ENCODE measurements at places on chromosomes 12 and 14. TPM values are rescaled to one million over a fixed set of nuclear protein-coding genes. Genes with fewer than 3 reads are reported as not detected.

The CCDC197 gene
- polyA plus RNA-seq = not detected

- no peak for DNase-seq
These were observed 274.1 kb downstream of the PCNX1 start for GRCh38 chr14:71181215-71182003.

DNA sequence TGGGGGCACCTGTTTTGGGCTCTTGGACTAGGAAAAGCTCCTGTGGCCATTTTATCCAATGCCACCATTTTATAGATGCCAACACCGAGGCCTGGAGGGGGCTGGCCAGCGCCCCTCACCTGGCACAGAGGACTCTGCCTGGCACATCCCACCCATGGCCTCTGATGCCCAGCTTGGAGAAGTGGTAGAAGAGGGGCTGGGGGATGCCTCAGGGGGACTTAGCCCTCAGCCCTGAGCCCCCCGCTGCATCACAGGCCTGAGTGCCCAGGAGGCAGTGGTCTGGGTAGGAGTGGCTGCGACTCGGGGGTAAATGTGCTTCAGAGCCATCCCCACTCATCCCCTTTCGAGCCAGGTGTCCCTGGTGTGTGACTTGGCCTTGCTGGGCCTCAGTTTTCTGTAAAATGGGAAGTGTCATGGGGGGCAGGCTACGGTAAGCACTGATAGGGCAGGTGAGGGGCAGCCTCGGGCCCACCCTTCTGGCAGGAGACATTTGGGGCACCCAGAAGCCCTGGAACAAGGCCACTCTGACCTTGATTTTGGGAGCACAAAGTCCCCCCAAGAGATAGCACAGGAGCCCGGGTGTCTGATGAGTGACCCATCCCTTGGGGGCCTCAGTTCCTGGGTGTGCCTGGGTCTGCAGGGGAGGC is 22.5 kb downstream of the SH2B3 start:
- DNase-seq = no peak

The CLEC4C gene
- not detected for polyA plus RNA-seq

DNA sequence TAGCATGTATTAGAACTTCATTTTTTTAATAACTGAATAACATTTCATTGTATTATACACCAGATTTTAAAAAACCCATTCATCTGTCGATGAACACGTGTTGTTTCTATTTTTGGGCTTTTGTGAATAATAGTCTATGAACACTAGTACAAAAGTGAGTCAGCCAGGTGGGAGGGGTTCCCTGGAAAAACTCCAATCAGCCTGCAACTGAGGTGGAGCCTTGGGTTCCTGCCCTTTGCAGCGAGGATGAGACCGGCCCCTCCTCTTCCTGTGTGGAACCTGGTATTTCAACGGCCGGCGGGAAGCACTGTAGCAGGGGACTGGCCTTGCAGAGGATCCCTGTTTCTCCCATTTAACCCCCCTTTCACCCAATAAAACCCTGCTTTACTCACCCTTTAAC is 56.1 kb downstream of the LMNTD1 start:
- DNase-seq = no peak

- DNase-seq = no peak
These were observed 154.8 kb upstream of the PRKD1 start for GRCh38 chr14:30082486-30082885.

DNA sequence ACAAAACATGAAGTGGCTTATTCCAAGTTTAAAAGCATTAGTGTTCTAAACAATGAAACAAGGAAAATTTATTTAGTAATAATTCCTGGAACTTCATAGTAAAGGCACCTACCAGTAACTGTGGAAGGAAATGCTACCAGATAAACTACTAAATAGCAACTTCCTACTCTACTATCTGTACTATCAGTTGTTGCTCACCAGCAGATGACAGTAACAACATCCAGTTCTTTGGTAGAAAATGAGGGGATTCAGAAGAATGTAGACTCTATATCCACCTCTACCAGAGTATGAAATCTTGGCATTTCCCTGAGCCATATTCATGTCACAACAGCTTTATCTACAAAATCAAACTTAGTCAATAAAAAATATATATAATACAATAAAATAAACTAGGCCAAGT is 3.1 kb downstream of the ENTPD5 start:
- no peak for DNase-seq

DNA sequence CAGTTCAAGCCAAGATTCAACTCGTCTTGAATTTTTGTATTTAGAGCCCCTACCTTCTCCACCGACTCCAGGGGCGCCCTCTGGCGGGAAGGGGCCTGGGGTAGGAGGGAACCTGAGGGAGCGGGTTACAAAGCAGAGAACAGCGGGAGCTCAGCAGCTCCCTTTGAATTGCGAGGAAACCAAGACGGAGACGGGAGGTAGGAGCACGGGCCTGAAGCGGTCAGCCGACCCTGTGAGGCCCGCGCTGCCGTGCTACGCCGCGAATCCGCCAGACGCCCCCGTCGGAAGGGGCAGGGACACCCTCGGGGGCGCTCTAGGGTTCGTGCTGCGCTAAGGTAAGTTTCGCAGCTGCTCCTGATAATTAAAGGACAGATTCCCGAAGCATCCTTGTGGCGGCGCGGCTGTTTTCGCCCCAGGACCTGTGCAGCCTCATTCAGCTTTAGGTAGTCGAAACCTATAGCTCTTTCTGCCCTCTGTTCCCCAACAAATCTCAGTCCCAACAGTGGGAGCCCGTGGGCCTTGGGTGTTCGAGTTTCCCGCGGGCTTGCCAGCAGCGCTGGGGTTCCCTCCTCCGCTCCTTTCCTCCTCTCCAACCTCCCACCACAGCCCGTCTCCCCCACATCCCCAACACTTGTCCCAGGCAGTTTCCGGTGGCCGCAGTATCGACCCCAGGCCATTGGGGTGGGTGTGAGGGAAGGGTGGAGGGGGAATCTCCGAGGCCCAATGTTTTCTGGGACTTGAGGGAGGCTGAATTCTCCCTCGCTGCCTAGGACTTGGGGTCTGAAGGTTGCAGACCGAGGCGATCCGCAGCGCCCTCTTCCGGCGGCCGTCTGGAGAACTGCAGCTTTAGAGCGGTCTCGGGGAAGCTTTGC is 5.1 kb upstream of the NKX2-1 start:
- DNase-seq = peak; percentile 74

DNA sequence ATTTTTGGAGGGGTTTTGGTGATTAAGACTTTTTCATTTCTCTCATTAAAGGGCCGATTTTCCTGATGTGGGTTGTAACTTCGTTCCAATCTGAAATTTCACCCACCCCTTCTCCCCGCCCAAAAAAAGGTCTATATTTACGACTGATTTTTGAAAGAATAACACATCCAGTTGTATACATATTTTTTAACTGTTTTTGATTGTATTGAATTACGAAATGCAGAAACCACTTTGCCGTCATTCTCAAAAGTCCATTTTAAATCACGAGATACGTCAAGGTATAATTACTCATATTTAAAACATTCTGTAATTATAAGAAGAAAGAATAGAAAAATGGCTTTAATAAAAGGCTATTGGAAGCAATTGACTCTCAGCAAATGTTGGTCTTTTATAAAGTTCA is 520.7 kb downstream of the MED13L start:
- no peak for DNase-seq

DNA sequence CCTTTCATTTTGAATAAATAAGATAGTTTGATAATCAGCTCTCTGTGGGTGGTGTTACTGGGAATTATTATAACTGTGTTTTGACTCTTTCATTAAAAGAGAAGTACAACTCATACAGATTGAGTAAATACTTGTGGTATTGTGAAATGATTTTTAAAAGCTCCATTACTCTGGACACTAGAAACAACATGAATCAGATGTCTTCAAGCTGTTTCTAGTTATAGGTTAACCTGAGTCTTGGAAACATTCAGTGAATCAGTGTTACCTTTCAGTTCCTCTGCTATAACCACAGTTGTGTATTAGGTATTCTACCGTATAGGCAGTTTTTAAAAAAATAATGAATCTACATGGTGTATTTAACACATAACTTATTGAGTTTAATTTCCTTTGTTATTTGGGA is 128.4 kb upstream of the SSTR1 start:
- DNase-seq = peak; percentile 58

The NOXRED1 gene
- polyA plus RNA-seq = 0.28 TPM

- DNase-seq = no peak
These were observed 120.0 kb downstream of the KCNA5 start for GRCh38 chr12:5163661-5164060.

The ARID4A gene
- 3.9 TPM for polyA plus RNA-seq

The TAC3 gene
- not detected for polyA plus RNA-seq

DNA sequence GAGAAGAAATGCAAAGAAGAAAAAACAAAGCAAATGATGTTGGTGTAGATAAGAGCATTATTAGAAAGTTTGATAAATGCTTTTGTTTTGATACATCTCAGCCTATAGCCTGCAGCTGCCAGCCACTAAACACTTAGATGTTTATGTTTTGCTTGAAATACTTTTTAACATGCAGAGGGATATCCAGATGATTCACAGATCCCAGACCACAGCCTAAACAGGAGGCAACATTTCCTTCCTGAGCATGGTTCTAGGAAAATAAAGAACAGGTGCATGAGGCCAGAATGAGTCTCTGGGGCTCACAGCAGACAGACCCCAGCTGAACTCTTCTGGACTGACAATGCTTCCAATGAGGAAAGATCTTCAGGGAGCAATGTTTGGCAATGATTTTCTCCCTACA is 103.7 kb upstream of the EEA1 start:
- no peak for DNase-seq

DNA sequence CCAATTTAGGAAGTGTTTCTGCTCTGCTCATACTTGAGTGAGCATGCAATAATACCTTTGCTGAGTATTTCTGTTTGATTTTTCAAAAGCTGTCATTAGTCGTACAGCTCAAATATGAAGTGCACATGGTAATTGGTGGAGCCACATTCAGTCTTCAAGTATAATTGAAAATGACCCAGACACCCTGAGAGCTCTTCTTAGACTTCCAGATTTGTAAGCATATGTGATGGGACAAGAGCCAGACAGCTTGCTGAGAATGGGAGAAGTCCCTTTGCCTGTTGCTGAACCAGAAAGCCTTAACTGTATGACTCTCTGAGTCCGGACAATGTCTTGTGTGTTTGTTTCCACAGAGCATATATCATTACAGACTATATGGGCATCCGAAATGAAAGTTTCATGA is 307.3 kb downstream of the TMEM117 start:
- no peak for DNase-seq

- DNase-seq = peak; percentile 92
These were observed at the start of gene KSR2 for GRCh38 chr12:117968826-117969659. TSS of gene KSR2 (minus strand) at chr12:117968990. CDS start at chr12:117968255, 735 bp downstream.

DNA sequence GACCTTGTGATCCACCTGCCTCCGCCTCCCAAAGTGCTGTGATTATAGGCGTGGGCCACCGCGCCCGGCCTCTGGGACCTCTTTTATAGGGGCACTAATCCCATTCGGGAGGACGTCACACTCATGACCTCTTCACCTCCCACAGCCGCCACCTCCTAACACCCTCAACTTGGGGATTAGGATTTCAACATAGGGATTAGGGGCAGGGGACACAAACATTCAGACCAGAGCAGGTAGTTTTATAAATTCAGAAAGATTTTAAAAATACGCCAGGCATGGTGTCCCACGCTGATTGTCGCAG is 49.4 kb downstream of the TPCN1 start:
- DNase-seq = no peak

- no peak for DNase-seq
These were observed 40.5 kb downstream of the MED13L start for GRCh38 chr12:116236976-116237375.

The INSM2 gene
- polyA plus RNA-seq = not detected

DNA sequence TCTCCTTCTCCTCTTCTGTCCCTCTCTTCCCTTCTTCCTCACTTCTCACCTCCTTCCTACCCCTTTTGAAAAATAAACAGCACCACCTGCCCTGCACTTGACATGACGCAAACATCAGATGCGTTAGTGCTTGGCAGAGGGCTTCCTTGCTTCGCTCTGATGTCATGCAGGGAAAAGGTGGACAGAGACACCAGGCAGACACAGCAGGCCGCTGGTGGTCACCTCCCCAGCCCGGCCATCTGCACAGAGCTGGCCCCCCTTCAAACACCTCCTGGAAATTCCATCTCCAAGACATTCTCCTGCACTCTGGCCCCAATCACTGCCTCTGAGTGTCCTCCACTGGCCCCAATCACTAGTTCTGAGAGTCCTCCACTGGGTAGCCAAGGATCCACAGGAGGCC is 353.6 kb downstream of the MED13L start:
- no peak for DNase-seq

The SMCO3 gene
- polyA plus RNA-seq = 10.9 TPM

The ITGB7 gene
- polyA plus RNA-seq = 11.0 TPM

DNA sequence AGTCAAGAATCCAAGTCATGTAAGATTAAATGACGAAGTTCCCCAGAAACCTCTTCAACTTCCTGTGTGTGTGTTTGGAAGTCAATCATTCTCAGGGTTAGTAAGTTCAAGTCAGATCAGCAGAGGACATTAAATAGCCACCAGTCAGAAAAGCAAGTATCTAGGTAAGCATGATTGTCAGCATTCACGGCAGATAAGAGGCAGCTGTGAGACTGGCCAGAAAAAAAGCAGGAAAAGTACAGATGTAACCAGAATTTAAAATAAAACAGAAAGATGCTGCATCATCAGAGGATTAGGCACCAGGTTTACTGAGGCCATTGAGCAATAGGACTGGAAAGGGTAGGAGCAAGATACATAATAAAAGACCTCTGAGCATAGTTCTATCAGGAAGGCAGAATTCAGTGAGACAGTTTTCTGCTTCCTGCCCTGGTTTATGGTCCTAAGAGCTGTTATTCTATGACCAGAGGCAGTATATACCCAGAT is 606.9 kb downstream of the FSCB start:
- no peak for DNase-seq

DNA sequence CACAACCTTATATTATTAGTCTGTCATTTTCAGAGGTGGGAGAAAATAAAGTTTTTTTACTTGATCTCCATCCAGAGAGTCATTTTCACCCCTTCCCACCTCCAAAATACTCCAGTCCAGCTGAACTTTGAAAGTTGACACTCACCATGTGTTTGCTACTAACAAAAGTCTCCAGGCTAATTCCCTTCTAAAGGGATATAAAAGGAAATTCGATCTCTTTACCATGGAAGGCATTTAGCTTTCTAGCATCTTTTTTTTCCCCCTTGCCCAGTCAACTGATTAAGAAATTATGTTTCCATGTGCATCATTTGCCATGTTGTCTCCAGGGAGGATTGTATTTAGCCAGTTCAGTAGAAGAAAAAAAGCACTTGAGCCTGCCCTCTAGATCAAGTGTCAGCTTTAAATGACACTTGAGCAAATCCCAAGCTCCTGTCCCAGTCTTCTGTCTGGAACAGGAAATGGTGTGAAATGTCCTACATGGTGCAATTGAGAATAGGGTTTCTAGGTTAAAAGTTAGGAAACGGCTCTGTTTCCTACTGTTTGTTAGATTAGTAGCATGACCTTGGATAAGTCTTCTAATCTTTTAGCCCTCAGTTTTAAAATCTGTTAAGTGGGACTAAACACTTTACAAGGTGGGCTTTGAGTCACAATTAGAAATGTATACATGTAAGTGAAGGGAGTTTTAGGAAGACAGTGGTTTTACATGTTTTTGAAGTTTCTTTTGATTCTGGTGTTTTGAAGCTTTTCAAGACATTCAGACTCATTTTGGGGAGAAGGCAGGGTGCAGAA is 67.2 kb downstream of the GNS start:
- DNase-seq = no peak

The DBX2 gene
- polyA plus RNA-seq = not detected

The ACOT4 gene
- polyA plus RNA-seq = 10.6 TPM

- no peak for DNase-seq
These were observed 32.2 kb downstream of the NTF3 start for GRCh38 chr12:5464096-5464495.

GRCh38 chr12:12926571-12927071 is 25.3 kb downstream of the GPRC5D start:
- DNase-seq = no peak

GRCh38 chr12:112904571-112904970 is 2.2 kb upstream of the OAS1 start:
- no peak for DNase-seq

- DNase-seq = no peak
These were observed 1897.6 kb upstream of the FLRT2 start for GRCh38 chr14:83632375-83632774.

Measured in kidney (tissue), 22 donors.